ENCODE measurements at places on chromosomes 12 and 14.

- DNase-seq, result no peak
Measured at GRCh38 chr12:67802731-67803130, 154.2 kb downstream of the DYRK2 start.

DNA sequence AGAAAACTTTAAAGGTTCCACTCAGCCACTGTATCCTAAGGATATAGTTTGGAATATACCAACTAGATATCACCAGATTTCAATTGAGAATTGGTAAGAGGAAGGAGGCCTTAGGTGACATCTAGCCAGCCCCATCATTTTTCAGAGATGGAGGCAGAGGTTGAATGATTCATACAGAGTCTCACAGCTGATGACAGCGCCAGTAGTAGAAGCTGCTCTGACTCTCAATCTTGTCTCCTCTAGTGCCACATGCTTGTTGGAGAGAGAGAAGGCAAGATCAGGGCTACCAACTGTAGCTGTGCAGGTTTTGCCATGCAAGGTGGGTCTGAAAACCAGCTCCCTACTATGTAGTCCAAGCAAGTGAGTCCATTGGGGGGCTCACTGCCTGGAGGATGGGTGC is 6.1 kb downstream of the FRMD6 start:
- no peak for DNase-seq

- DNase-seq, result no peak
Measured at GRCh38 chr12:79891506-79892162, 43.3 kb downstream of the PPP1R12A start.

DNA sequence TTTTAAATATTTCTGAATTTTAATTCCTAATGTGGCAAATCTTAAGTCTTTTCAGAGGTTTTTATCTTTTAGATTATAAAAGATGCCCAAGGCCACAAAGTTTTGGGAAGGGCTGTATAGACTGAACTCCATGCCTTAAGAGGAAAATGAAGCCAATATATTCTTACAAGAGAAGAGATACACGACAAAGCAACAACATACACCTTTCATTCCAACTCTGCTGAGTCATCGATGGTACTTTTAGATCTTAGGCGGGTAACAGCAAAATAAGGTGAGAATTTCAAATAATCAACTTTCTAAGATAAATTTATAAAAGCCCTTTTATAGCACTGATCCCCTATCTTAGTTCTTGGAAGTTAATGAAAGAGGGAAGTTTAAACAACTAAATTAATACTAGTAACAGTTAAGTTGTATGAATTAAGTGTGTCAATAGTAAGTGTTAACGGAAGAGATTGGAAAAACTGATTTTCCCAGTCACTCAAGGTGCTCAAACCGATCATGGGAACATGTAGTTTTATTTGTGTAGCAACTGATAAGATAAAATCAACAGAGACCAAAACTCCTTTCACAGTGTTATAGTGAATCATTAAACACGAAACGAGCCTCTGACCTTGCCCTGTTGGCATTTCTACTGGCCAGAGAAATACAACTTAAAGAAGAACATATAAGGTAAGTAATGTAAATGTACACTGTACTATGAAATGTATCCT is 18.8 kb upstream of the PIK3C2G start:
- no peak for DNase-seq

Data from AG04450 (cell line).